Iris pigment epithelial cell (primary cell): ENCODE measurements at places on chromosomes 16 and 17.
A peak's percentile ranks its signal among the peaks of the same experiment; 100 is the strongest.

- DNase-seq = peak; percentile 78
These were observed 36.2 kb downstream of the FBXL20 start for GRCh38 chr17:39365242-39365641.

GRCh38 chr16:51638339-51639135 lies 487.5 kb upstream of the SALL1 start:
- peak; percentile 18 for DNase-seq

DNA sequence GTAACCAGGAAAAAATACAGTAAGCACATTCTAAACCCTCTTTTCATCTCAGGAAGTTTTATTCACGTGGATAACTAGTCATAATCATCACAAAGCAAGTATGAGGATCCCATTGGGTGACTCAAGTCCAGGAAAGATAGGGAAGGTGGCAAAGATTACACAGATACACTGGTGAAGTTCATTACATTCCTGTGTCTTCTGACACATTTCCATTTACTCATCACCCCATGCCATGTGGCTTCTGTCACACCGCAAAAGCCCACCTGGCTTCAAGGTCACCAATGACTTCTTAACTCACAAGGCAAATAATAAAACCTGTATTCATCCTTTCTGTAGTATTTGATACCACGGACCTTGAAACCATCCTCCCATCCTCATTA lies 17.0 kb downstream of the HS3ST3A1 start:
- peak; percentile 68 for DNase-seq

DNA sequence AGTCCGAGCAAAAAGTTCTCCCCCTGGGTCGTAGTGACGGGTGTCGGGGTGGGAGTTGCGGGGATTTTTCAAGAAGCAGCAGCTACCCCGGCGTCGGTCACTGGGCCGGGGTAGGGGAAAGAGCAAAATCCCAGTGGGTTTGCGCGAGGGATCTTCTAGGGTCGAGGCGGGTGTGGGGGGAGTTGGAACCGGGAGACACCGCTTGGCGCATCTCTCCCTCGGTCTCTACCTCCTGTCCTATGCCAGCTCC lies 2.3 kb upstream of the UBTF start:
- DNase-seq = no peak

GRCh38 chr17:37564252-37564651 lies 45.0 kb downstream of the SYNRG start:
- DNase-seq = no peak

DNA sequence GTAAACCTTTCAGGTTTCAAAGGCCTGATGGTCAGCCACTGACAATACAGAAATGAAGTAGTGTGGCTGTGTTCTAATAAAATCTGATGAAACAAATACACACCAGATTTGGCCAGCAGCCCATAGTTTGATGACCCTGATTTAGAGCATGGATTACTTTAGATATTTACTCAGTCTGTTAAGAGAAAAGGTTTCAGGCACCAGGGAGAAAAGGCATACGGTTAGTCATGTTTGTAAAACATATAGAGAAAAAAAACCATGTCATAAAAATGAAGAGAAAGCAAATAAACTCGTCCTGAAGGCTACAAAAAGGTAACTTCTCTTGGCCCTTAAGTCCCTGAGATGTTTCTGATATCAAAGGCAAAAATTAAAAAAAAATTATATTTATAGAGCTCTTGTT lies 112.1 kb downstream of the ADAMTS18 start:
- no peak for DNase-seq

DNA sequence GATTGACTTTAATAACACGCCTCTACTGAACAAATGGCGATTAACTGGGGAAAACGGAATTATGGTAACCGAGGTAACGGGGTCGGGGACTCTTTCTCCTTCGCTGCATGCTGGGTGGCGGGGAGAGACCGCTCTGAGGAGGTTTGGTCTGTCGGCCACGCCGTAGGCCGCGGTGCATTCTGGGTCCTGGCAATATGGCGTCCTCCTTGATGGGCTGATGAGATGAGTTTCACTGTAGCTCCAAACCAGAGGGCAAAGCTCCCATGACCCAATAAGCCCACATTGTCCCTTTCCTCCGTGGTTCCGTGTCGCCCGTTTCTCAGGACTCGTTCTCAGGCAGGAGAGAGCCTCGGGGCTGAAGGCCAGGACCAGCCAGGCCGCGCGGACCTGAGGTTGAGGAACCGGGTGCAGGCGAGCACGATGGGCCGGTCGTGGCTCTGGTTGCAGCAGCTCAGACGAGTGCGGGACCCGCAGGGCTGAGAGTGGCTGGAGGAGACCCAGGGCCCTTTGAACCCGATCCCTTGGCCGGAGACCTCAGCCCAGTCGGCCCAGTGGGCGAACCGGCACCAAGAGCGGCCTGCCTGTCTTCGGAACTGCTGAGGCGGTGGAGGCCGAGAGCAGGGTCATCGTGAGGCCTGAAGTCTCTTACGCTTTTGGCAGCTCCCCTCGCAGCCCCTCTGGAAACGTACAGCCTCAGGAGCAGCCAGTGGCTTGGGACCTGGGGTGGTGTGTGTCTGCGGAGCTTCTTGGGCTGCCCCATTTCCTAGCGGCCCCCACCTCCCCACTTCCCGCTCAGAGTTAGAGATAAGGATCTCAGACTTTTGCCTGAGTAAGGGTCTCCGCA lies at the start of gene RPTOR:
TSS of gene RPTOR (plus strand) at position 184 of the 844 bp plus-strand sequence. CDS start 792 bp downstream, outside the sequence.
- DNase-seq = peak; percentile 92
